IPS DF 6.9 (cell line): ENCODE measurements at places on chromosomes 4 and X.

DNA sequence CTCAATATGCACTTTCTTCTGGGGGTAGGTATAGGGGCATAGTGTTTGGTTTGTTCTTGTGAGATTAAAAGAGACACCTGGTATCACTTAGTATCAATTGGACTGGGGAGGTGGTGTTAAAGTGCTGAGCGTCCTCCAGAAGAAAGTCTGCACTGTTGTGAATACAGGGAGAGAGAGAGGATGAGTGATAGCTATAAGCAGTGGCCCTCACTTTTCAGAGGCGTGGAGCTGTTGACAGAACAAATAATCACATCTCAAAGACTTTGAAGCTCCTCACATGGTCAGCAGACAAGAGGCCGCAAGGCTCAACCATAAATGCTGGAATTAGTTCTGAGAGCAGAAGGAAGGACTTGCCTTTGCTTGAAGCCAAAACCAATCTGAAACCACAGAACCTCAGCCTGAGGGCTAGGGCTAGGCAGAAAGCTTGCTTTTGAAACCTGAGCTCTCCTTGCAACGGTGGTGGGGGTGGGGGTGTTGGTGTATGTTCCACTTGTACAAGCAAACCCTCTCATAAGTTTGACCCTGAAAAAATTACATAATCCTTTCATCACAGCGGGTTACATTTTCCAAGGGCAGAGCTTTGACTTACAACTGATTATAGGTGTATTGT is 123.2 kb upstream of the SCML1 start:
- DNase-seq: no peak

DNA sequence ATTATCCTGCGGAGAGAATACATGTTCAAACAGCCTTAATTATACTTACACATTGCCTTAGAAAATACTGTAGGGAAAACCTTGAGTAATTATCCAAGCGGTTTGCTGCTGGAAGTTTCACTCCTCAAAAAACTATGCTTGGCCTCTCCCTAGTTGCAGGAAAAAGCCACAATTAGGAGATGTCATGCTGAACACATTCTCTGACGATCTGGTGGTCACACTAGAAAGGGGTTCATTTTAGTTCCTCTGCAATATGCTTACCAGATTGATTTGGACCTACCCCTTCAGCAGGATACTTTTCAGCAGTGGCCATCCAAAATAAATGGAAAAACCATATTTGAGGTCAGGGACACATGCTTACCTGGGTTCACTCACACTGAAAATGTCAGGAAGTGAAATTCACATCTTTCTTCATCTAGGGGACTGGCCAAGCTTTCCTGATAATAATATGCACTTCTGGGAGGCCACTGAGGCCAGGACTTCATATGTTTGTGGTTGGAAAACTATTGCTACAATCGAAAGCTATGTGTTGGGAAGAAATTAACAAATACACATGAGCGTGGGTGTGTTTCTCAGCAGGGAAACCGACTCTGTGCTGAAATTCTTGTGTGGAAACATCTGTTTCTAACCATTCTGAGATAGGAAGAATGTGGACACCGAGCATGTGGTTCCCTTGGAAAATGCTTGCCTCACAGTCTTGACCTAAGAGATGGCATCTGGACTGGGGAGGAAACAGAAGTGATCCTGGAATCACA is 68.8 kb downstream of the ATXN3L start:
- no peak for DNase-seq

- DNase-seq: no peak
These were observed 151.8 kb upstream of the GATB start for GRCh38 chr4:151912632-151913031.

GRCh38 chrX:9134366-9134765 is 100.4 kb upstream of the FAM9B start:
- no peak for DNase-seq

- DNase-seq: no peak
These were observed 7.6 kb upstream of the JADE3 start for GRCh38 chrX:46904626-46905025.

- DNase-seq: no peak
These were observed 24.3 kb downstream of the NOP14 start for GRCh38 chr4:2938906-2939305.

GRCh38 chrX:8635812-8636211 is 96.1 kb downstream of the ANOS1 start:
- no peak for DNase-seq

DNA sequence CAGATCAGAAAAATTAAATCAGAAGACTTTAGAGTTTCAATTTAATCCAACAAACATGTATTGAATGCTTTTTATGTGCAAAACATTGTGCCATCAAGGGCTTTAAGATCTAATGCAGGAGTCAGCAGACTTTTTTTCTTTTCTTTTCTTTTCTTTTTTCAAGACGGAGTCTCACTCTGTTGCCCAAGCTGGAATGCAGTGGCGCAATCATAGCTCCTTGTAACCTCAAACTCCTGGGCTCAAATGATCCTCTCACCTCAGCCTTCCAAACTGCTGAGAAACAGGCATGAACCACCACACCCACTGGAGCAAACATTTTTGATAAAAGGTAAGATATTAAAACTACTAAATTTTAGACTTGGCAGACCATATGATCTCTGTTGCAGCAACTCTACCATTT is 24.6 kb upstream of the LRBA start:
- DNase-seq: no peak

- DNase-seq: no peak
These were observed 37.7 kb downstream of the NHS start for GRCh38 chrX:17412692-17413091.

DNA sequence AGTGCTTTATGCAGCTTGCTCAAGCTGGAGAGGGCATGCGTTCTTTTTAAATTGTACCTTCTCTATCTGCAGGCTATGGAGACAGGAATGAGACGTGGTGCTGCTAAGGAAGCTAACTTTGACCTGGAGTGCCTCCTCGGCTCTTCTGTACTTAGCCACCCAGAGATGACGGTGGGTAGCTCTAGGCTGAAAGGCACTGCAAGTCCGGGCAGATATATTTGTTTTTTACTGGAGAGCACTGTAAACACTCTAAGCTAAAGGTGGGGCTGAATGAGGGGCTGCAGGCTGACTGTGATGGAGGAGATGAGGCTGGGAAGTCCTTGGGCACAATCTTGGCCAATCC is 12.1 kb downstream of the ELF4 start:
- no peak for DNase-seq
